ENCODE measurements at places on chromosomes 13 and 19.

GRCh38 chr13:75305059-75305458, 176.9 kb downstream of the TBC1D4 start:
- no peak for DNase-seq

DNA sequence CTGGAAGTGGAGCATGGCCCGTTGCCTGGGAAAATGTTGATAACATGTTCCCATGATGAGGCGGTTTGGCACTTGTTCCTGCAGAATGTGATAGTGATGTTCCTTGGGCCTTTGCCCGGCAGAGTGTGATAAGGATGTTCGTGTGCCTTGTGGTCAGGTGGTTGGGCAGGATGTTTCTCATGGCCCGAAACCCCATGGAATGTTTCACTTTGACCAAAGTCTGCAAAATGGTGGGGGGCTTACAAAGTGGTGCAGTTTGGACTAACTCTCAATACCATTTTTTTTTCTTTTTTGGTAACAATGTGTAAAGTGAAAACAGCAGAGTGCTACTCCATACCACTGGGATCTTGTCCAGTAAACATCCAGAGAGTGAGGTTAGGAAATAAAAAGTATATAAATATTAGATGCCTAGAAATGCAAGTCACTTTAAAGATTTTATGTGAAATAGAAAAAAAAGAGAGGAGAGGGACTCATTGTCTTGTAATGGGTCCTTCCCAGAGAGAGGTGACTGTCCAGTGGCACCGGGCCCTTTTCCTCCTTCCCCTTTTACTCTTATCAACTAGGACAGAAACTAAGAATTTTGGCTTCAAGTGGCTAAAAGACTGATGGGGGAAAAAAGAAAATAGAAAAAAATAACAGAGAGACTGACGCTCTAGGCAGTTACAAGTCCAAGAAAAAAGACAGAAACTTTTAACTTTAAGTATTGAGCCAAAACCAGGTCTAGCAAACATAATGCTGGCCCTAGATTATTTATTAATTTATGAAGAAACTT, 5.7 kb downstream of the FPR3 start:
- DNase-seq: no peak

DNA sequence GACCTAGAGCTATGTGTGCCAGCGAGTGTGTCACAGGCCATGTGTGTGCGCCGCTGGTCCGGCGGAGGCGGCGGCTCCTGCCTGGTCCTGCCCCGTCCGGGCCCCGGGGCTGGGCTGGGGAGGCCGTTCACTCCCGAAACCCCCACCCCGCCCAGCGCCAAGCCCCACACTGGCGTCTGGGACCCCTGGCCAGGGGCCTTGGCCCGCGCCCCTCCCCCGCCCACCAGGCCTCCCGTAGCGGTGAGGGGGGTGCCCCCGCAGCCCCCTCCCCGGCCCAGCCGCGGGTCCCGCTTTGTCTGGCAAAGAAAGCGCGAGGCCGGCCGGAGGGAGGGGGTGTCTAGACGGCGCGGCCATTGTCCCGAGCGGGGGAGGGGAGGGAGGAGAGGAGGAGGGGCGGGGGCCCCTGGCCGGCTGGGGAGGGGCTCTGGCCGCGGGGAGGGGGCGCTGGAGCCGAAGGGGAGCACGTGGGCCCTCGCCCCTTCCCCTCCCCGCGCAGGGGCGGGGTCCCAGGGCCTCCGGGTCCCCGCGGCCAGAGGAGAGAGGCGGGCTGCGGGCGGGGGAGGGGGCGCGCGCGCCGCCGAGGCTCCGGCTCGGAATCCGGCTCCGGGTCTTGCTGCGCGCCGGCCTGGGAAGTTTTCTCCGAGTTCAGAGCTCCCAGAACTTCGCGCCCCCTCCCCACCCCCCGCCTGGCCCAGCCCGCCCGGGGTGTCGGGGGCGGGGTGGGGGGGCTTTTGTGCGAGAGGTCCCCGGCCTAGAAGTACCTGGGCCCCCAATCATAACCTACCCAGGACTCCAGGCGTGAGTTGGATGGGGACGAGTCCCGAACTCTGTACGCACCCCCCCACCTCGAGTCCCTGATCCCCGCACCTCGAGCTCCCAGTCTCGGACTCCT, 888 bp downstream of the NOTCH3 start:
- DNase-seq: no peak

DNA sequence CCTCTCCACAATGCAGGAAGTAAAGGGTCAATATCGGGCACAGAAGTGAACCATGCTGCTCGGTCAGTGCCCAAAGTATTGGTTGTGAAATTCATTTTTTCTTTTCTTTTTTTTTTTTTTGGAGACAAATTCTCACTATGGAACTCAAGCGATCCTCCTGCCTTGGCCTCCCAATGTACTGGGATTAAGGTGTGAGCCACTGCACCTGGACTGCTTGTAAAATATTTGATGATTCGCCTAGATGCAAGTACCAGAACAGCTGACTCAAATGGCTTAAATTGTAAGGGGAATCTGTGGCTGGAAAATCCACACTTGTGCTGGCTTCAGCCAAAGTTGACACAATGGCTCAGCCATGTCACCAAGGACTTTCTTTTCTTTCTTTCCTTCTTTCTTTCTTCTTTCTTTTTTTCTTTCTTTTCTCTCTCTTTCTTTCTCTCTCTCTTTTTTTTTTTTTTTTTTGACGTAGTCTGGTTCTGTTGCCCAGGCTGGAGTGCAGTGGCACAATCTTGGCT, 43.7 kb downstream of the NUMBL start:
- no peak for DNase-seq

GRCh38 chr19:29397748-29398147, 128.0 kb upstream of the VSTM2B start:
- DNase-seq: no peak

GRCh38 chr13:81821259-81821658, 1480.3 kb upstream of the SPRY2 start:
- DNase-seq: no peak

DNA sequence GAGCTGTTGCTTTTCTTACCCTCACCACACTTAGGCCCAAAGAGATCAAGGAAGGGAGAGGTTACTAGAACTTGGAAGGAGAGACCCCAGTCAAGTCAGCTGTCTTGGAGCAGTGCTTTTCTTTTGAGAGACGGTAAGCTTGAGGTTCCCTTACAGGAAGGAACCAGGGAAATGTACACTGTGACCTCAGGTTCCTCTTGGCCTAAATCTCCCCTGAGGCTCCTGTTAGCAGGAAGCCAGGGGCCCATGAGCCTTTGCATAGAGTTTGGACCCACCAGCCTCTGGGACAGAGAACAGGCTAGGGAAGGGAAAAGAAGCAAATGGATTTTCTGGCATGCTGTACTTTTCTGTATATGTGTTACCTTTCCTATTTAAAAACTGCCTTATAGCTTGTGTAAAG, 5.9 kb upstream of the GPR18 start:
- no peak for DNase-seq

GRCh38 chr19:19349365-19349764, 28.7 kb downstream of the MAU2 start:
- DNase-seq: no peak

GRCh38 chr19:609004-609346, 19.3 kb downstream of the HCN2 start:
- no peak for DNase-seq

- no peak for DNase-seq
Measured at GRCh38 chr13:100089465-100090032, 656 bp downstream of the PCCA start.

DNA sequence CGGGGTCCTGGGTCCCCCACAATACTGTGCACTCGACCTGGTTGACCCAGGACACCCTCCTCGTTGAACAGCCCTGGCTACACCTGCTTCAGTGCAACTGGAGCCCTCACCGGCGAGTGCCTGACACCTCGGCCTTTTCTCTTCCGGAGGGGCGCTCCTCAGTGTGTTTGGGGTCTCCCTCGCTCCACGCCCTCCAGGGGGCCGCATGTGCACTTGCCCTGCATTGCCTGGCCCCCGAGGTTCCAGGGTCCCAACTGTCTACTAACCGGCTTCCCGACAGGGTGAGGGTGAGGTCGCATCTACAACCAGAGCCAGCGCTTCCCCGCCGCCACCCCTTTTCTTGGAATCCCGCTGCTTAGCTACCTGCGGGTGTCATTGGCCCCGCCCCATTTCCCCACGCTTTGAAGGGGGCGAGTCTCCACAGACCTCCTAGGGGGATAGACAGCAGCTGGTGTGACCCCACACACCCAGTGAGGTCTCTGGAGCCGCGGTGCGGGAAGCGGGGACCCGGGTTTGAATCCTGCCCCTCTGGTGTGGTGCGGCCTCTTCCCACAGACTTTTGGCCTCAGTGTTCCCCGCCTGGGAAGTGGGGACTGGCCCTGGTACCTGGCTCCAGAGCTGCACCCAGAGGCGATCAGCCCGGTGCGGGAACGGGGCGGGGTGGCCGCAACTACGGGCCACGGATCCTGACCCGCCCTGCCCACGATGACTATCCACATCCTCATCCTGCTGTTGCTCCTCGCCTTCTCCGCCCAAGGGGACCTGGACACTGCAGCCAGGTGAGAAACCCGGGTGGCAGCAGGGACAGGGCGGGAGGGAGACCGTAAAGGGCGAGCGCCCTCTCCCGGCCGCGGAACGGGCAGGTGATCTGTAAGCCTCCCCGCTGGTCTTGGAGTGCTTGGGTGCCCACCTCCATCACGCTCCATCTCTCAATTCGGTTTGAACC, at the start of gene ADM5:
Gene ADM5, plus strand, starts transcription at position 462 of the 946 bp plus-strand sequence. Its CDS starts 244 bp downstream, at position 706.
- DNase-seq: no peak

DNA sequence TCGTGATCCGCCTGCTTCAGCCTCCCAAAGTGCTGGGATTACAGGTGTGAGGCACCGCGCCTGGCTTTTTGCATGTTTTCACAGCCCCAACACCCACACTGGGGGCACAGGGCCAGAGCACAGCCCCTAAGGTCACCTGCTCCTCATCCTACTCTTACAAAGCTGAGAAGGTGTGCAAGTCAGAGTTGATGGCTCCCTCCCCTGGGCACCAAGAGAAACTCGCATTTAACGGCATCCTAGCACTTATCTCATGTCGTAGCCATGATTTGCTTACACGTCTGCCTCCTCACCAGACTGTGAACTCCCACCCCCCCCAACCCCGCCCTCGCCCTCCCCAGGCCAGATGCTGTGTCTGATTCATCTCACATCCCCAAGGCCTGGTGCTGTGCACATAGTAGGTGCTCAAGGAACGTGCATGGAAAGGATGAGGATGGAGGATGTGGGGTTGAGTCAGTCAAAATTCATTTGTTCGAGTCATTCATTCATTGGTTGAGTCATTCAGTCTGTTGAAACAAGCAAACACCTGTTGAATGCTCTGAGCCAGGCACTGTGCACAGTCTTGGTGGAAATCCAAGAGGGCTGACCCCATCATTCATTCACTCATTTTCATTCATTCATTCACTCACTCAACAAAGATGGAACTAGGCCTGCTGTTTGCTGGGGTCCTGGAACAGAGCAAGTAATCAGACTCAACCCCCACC, 11.3 kb downstream of the SHANK1 start:
- no peak for DNase-seq

- DNase-seq: no peak
Measured at GRCh38 chr19:7188698-7189629, 105.2 kb downstream of the INSR start.

- no peak for DNase-seq
Measured at GRCh38 chr13:66427458-66427861, 802.7 kb downstream of the PCDH9 start.

- DNase-seq: peak; percentile 13
Measured at GRCh38 chr13:45623516-45624090, 8.1 kb upstream of the ERICH6B start.

DNA sequence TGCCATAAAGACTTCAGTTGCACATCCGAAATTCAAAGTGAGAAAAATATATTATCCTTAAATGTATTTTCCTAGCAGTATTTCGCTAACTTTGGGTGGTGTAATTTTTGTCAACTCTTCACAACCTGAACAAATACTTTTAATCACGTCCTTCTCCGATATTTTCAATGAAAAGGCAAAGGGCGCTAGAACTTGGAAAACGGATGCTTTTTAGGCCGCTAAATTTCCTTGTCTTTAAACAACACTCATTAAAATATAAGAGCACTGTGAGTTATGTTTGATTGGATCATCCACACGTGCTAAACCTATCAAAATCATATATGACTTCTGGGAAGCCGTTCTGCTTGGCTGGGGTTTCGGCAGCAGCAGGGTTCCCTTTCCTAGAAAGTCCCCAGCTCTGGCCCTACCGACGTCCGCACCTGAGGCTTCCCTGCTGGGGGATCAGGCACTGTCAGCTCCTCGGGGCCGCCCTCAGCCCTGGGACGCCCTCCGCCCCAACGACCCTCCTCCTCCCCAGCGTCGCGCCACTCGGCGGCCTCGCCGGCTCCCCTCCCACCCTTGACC, 462 bp upstream of the MPHOSPH8 start:
- no peak for DNase-seq

DNA sequence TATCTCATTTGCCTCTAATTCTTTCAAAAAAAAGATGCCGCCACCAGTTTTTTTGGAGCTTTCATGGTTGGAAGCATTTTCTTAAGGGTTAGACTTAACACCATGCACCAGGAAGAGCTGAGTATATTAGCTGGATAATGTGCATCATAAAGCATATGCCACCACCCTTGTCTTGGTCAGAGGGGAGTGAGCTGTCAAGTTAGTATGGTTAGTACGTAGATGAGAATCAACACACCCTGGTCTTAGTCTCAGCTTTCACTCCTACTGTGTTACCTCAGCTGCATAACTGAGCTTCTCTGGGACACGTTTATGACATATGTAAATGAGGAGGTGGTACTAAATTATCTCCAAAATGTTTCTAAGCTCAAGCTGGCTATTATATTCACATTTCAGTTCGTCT, 415.6 kb downstream of the DCT start:
- DNase-seq: no peak

GRCh38 chr19:54208784-54209057, 8.1 kb downstream of the RPS9 start:
- DNase-seq: no peak

- DNase-seq: no peak
Measured at GRCh38 chr13:37383046-37383445, 215.5 kb downstream of the POSTN start.

DNA sequence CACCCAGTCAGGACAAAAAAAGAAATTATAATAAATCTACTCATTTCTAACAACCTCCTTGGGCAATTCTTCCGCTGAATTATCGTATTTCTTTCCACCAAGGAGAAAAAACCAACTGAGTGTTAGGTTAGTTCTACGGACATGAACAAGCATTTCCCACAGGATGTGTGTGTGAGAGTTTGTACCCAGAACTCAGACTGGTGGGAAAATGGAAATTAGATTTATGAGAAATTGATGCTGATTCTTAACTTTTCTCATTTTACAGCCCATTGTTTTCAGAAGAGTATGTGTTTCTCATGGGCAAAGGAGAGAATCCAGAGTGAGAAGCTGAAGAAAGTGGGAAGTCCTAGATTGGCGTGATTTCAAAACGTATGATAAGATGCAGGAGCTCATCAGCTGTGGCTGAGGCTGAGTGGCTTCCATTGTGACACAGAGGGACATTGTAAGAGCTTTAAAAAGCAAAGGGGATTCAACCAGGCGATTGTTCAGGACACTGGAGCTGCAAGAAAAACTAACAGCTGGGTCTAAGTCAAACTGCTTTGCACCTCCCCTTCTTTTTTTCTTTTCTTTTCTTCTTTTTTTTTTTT, 184.7 kb upstream of the ARGLU1 start:
- DNase-seq: no peak
